ENCODE measurements at places on chromosomes 4 and X.

- DNase-seq, result no peak
Measured at GRCh38 chrX:41118156-41118555, 32.9 kb downstream of the USP9X start.

DNA sequence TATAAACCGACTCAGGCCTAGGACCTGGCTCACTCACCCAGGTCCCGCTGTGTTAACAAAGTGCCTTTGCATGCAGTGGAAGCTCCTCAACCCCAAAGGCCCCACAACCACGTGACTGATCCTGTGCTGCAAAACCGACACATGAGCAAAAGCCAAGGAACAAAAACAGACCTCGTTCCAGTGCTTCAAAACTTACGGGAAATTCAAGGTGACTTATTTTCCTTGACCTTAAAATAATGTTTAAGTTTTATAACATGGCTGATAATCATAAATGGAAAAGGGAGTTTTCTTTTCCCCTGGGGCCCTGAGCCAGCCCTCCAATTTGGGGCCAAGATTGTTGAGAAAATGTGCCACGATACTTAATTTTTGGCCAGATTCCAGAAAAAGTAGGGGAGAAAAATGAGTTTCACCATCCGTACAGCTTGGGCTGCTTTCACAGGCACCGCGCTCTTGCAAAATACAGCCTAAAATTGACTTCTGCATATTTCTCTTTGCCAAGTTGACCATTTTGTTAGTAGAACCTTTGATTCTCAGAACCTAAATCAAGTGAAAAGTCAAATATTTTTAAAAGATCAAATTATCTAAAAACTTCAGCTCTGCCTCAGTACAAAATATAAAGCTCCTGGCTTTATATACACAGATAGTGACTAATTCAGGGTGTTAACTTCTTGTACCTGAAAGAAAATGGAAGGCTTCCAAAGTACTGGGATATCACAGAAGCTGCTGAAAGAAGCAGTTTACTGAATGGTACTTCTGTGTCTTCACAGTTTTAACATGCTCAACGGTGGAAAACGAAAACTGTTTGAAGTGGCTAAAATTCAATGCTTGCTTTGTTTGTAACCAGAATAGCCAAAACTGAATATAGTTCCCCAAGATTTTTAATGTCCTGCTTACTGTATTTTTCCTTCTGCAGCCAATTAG is 93.8 kb downstream of the APBB2 start:
- DNase-seq, result no peak

DNA sequence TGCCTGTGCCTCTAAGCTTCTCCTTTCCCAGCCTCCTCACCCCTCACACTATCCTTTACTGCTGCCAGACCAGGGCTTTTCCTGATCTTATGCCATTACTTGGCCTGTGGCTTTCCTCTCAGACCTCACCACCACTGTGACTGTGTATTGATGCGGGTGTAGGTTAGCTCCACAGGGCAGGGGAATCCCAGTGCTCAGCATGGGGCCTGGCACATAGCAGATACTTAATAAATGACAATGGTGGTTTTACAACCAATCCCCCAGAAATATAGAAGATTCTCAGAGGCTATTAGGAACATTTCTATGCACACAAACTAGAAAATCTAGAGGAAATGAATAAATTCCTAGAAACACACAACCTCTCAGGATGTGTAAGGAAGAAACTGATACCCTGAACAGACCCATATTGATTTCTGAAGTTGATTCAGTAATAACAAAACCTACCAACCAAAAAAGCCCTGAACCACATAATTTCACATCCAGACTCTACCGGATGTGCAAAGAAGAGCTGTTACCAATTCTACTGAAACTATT is 129.6 kb upstream of the QRFPR start:
- DNase-seq, result no peak

- DNase-seq, result no peak
Measured at GRCh38 chr4:98358630-98359248, 97.6 kb downstream of the RAP1GDS1 start.

DNA sequence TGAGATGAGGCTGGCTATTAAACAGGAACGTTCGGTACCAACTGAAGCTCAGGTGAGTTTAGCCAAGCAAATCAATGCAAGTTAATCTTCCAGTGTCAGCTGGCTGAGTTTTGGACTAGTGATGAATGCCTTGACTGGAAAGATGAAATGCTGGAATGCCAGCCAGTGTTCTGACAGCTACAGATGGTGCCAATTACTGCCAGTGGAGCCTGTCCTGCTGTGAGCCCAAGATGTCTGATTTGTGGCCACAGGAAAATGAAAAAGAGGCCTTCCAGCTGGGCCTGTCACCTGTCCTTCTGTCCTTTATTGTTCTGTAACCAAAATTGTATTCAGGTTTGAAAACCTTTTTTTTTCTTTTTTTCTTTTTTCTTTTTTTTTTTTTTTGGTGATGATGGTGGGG is 223.1 kb downstream of the AFF2 start:
- no peak for DNase-seq

DNA sequence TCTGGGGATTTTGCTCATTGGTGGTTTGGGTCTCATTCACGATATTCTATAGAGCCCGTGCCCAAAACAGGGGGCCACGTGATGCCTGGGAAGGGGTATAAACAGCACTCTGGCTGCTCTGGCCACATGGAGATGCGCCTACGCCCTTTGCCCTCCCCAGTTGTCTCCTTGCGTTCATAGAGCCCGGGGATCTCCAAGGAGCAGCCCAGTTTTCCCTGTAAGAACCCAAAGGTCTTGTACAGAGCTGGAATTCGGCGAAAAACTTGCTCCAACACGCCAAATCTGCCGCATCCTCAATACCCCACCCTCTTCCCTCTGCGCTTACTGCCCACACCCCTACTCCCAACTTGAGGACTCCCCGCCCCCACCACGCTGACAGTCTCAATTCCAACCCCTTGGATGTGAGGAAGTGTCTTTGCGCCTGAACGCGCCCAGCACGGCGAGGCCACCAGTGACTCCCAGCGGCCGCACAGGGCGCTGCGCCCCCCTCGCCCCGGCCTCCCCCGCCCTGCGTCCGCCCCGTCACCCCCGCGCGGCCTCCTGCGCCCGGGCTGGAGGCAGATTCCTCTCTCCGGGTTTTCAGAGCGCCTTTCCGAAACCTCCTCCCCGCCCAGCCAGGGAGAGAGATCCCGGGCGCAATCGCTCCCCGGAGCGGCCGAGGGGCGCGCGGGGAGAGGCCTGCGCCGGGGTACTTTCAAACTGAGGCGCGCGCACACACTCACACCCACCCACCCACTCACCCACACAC is at the start of gene NHS:
NHS (plus strand) TSS at position 582 of the 748 bp plus-strand sequence. CDS start 558 bp downstream, outside the sequence.
- DNase-seq, result no peak

GRCh38 chrX:153684467-153685155 is 3.1 kb upstream of the SLC6A8 start:
- DNase-seq, result no peak

DNA sequence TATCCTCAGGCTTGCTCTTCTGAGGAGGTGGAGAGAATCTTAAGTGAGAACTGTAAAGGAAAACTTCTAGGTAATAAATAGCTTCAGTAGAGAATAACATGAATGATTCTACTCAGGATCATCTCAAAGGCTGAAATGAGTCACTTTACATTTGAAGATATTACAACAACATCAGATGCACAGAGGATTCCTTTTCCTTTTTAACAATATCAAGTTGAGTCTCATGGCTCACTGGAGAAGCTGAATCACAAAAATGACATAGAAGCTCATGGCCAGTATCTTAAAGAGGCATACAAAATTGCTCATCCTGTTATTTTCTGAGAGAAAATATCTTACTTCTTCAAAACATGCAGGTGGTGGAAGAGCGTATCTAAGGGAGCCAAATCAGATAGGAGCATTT is 72.5 kb upstream of the EMCN start:
- DNase-seq, result no peak

- no peak for DNase-seq
Measured at GRCh38 chr4:14269824-14270223, 642.3 kb upstream of the BOD1L1 start.

- DNase-seq, result no peak
Measured at GRCh38 chr4:81319657-81320056, 104.6 kb upstream of the PRKG2 start.

GRCh38 chr4:38311495-38312126 is 351.4 kb downstream of the PTTG2 start:
- DNase-seq, result no peak

- no peak for DNase-seq
Measured at GRCh38 chrX:50081282-50081889, 119.4 kb downstream of the AKAP4 start.

DNA sequence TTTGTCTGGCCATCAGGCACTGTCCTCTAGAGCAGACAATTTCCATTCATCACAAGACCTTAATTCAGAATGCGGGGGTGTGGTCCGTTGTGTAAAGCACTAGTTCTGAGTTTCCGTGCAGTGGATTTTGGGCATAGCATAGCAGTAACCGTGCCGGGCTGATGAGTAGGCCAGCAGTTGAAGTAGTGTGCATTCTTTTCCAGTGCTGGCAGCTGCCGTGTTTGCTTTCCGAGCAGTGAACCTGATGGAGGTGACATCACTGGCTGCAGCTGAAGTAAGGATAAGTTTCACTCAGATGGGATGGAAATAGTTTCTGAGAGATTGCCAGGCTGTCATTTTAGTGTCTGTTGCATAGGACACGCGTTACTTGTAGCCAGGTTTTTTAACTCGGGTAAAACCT is 107.0 kb upstream of the STIM2 start:
- DNase-seq, result no peak

DNA sequence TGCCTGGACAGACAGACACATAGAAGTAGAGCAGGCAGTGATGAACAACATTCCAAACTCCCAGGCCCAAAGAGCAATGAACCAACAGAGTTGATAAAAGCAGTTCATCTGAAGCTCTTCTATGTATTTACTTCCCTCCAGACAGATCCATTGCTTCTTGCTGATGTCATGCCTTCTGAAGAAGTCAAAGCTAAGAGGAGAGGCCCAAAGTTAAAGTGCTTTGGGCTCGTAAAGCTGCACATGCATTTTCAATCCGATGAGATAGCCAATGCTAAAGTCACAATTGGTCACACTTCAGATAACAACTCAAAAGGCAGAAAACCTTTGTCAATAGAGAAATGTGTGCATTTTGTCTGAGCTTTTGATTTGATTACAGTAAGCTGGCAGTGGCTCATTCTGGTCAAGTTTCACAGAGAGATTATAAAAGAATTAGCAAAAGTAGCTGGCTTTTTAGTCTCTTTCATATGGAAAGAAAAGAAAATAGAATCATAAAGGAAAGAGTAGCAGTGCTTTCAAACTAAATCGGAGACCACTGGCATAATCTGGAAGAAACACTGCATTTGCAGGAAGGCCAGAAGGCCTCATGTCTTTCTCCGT is 82.0 kb downstream of the GPC4 start:
- DNase-seq, result no peak

DNA sequence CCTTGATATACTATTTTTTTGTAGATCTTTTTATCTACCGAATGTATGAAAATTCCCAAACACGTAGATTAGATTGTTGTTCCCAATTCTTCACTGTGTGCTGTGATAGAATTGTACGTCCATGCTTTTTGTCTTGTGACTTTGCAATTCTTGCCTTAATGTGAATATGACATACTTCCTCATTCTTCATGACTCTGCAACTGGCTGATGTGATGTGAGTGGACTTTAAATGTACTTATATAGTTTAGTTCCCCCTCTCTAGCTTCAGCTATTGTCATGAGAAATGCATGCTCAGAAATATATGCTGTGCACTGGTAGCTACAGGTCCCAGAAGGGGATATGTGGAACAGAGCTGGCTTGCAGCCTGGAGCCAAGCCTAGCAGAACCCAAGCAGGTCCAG is 89.4 kb downstream of the FTHL17 start:
- no peak for DNase-seq

DNA sequence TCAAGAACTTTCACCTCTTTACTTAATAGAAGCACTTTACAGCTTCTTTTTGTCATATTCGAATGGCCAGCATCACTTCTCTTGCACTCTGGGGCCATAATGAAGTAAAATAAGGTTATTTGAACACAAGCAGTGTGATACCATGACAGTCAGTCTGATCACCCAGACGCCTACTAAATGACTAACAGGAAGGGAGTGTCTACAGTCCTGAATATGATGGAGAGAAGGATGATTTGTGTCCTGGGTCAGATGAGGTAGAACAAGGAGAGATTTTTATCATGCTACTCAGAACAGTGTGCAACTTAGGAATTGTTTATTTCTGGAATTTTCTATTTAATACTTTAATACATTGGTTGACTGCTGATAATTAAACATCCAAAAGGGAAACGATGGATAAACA is 284.2 kb upstream of the F9 start:
- no peak for DNase-seq

GRCh38 chr4:168028568-168028967 is 63.8 kb upstream of the ANXA10 start:
- no peak for DNase-seq

DNA sequence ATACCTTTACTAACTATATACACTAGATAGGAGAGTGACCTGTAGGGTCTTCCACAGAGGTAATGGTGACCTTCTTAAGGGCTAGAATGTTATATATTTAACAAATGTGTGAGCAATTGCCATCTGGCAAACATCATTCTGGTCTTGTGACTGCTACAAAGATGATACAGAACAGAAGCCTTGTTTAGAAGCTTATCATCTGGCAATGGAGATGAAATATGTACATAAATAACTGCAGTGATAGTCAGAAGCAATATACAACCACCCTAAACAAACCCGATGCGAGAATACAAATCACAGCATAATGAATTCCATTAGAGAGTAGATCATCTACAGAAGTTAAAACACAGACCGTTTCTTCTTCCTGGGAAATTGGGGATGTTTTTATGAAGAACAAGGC is 952.7 kb upstream of the SLIT2 start:
- DNase-seq, result no peak

- DNase-seq, result no peak
Measured at GRCh38 chr4:66297703-66298102, 627.4 kb upstream of the EPHA5 start.

DNA sequence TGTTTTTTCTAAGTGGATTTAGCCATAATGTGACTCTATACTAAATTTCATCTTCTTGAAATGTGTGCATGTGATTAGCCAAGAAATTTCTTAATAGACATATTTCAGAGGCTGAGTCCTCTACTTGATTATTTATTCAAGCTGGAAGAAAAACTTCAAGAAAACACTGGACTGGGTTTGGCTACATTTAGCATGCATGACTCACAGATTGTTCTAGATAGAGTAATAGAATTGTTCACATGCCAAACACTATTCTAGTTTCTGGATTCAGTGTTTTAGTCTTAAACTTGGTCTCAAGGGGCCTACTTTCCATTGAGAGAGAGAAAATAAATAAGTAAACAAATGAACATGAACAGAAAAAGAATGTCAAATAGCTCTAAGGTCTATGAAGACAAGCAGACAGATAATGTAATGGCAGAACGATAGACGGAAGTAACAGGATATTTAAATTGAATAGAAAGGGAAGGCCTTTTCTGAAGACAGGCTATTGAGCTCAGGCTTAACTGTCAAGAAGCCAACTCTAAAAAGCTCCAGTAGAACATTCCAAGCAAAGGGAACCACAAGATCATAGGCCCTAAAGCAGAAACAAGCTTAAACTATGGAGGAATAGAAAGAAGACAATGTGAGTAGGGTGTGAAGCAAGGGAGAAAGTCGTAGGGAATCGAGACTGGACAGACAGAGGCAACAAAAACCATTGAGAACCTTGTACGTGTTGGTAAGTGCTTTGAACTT is 104.6 kb downstream of the TMEM144 start:
- DNase-seq, result no peak

GRCh38 chr4:86122404-86122803 is 237.4 kb downstream of the MAPK10 start:
- no peak for DNase-seq

- no peak for DNase-seq
Measured at GRCh38 chrX:1673337-1673736, 58.5 kb downstream of the ASMT start.

- no peak for DNase-seq
Measured at GRCh38 chr4:11348449-11349088, 80.1 kb downstream of the HS3ST1 start.

- no peak for DNase-seq
Measured at GRCh38 chr4:79325864-79326328, at the start of gene NAA11. TSS of gene NAA11 (minus strand) at chr4:79326061. CDS start at chr4:79325877, 184 bp downstream.
